Ovary (tissue), 10 donors: ENCODE measurements at places on chromosomes 7 and 10. TPM values are rescaled to one million over a fixed set of nuclear protein-coding genes. Genes with fewer than 3 reads are reported as not detected.

DNA sequence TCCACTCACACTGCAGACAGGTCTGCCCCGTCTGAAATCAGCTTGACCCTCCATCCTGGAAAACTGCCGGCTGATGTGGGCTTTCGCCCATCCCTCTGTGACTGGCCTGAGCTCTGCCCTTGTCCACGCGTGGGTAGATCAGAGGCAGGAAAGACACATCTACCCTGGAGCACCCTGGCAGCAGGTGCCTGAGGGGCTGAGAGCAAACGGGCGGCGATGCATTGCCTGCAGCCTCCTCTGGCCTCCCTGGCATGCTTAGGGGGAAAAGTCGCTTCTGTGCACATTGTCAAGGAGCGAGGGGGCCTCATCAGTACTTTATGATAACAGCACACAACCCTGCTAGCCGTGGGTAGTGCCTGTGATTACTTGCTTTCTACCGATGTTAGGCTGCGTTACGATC, 109.4 kb downstream of the ADARB2 start:
- H3K27ac ChIP-seq: no peak overlapping the region
- no peaks in the 10 kb centered on the region for H3K36me3 ChIP-seq
- H3K4me1 ChIP-seq: no peaks in the 10 kb centered on the region
- H3K27me3 ChIP-seq: no peaks in the 10 kb centered on the region

GRCh38 chr7:17159500-17160037, 138.9 kb upstream of the AHR start:
- no peak overlapping the region for H3K4me3 ChIP-seq
- no peak overlapping the region for H3K27ac ChIP-seq
- H3K4me1 ChIP-seq: no peaks in the 10 kb centered on the region
- H3K27me3 ChIP-seq: no peaks in the 10 kb centered on the region
- DNase-seq: no peak

Gene SSBP1
- 142 TPM for polyA plus RNA-seq

DNA sequence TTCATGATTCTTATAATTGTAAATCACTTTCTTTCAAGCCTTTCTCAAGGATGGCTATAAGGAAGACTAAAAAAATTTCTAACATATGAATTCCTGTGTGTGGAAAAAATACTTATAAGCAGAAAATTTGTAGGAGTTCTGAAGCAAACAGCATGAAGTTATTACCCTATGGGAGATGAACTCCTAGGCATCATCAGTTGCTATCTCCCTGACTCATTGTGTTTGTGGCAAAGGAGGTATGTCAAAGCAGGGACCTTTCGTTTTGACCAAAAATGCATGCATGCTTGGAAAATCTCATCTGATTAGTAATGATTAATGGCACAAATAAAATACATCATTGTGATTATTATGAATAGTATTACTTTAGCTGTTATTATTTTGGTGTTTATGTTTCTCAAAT, 59.4 kb downstream of the CALCR start:
- no peak for DNase-seq
- H3K4me3 ChIP-seq: no peak overlapping the region
- no peaks in the 10 kb centered on the region for H3K4me1 ChIP-seq

- no peak overlapping the region for H3K27ac ChIP-seq
- no peaks in the 10 kb centered on the region for H3K36me3 ChIP-seq
- no peaks in the 10 kb centered on the region for H3K27me3 ChIP-seq
- H3K4me3 ChIP-seq: no peak overlapping the region
Observed at GRCh38 chr7:80848841-80849240, 70.0 kb downstream of the SEMA3C start.

GRCh38 chr7:116354171-116354545, 143.8 kb downstream of the TES start:
- DNase-seq: peak; percentile 61
- H3K4me3 ChIP-seq: no peak overlapping the region
- H3K36me3 ChIP-seq: no peaks in the 10 kb centered on the region
- H3K4me1 ChIP-seq: peaks cover 24% of the 10 kb centered on the region
- no peaks in the 10 kb centered on the region for H3K27me3 ChIP-seq

DNA sequence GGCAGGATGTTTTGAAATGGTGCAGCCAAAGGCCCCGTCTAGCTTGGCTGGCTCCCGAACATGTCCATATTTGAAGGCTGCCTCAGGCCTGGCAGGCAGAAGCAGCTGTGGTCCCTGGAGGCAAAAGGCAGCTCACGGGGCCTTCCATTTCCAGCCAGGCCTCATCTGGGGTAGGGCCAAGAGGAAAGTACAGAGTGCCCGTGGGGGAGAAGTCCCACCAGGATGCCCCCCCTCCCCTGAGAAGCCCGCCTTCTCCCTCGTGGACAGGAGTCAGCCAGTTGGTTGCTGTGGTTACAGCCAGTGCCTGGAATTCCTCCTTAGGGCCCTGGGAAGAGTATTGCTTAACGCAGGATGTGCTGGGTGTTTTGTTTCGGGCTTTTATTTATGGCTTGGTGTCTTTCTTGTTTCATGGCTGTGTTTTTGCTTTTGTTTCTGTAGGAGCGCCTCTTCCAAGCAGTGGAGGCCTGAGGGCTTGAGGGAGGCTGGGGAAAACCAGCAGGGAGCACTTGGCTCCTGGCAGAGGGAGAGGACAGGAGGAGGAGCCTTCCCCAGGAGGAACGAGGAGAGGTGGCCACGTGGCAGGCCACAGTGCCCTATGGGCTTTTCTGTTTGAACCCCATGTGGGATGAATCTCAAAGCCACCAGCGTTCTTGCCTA, 45.4 kb downstream of the CHST3 start:
- peaks cover 50% of the 10 kb centered on the region for H3K4me1 ChIP-seq
- DNase-seq: peak; percentile 96
- H3K27me3 ChIP-seq: no peaks in the 10 kb centered on the region
- H3K36me3 ChIP-seq: no peaks in the 10 kb centered on the region

DNA sequence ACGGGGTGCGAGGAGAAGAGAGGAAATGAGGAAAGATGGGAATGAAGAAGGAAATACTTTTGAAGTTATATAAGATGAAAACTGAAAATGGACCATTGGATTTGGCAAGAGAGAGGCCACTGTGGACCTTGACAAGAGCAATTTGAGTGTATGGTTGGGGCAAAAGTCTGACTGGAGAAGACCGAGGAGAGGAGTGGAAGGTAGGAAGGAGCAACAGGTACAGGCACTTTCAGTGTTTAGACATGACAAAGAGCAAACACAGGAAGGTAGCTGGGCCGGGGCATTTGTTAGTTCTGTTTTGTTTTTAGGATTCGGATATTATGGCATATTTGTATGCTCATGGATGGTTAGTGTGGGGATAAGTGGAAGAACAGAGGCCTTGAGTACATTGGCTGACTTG, 99.4 kb downstream of the TAF3 start:
- H3K36me3 ChIP-seq: no peaks in the 10 kb centered on the region
- H3K27me3 ChIP-seq: no peaks in the 10 kb centered on the region
- no peak overlapping the region for H3K27ac ChIP-seq
- H3K4me3 ChIP-seq: no peak overlapping the region
- H3K4me1 ChIP-seq: peaks cover 1% of the 10 kb centered on the region

GRCh38 chr7:87767827-87768226, 108.3 kb downstream of the SLC25A40 start:
- no peaks in the 10 kb centered on the region for H3K36me3 ChIP-seq
- no peak for DNase-seq
- no peak overlapping the region for H3K4me3 ChIP-seq
- H3K4me1 ChIP-seq: no peaks in the 10 kb centered on the region
- no peak overlapping the region for H3K27ac ChIP-seq
- no peaks in the 10 kb centered on the region for H3K27me3 ChIP-seq

GRCh38 chr10:29970012-29970396, 89.4 kb downstream of the JCAD start:
- no peak overlapping the region for H3K4me3 ChIP-seq
- no peaks in the 10 kb centered on the region for H3K27me3 ChIP-seq
- no peaks in the 10 kb centered on the region for H3K36me3 ChIP-seq
- no peak for DNase-seq

DNA sequence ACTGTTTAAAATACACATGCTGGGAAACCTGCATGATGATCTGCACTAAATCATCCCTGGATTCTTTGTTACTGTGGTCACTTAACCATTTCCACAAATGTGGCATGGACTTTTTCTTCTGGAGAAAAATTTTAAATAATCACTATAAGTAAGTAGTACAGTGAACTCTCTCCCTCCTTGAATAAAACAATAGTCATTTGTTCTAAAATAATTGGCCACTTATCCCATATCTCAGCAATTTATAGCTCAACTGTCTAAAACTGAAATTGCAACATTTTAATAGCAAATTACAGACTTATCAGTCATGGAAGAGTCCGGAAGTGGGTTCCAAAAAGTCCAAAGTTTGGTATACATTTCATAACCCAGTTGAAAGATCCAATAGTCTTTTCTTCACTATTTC, 90.9 kb downstream of the MTERF1 start:
- no peak overlapping the region for H3K27ac ChIP-seq
- H3K4me3 ChIP-seq: no peak overlapping the region
- H3K27me3 ChIP-seq: no peaks in the 10 kb centered on the region
- no peak for DNase-seq
- peaks cover 2% of the 10 kb centered on the region for H3K4me1 ChIP-seq
- no peaks in the 10 kb centered on the region for H3K36me3 ChIP-seq
